SW480 (cell line): ENCODE measurements at places on chromosomes 3 and 15.
A peak's percentile ranks its signal among the peaks of the same experiment; 100 is the strongest.

GRCh38 chr3:51434746-51435327, 43.8 kb downstream of the RBM15B start:
- DNase-seq: peak; percentile 55

- DNase-seq: peak; percentile 17
These were observed 300.2 kb upstream of the SLCO3A1 start for GRCh38 chr15:91553196-91553854.

DNA sequence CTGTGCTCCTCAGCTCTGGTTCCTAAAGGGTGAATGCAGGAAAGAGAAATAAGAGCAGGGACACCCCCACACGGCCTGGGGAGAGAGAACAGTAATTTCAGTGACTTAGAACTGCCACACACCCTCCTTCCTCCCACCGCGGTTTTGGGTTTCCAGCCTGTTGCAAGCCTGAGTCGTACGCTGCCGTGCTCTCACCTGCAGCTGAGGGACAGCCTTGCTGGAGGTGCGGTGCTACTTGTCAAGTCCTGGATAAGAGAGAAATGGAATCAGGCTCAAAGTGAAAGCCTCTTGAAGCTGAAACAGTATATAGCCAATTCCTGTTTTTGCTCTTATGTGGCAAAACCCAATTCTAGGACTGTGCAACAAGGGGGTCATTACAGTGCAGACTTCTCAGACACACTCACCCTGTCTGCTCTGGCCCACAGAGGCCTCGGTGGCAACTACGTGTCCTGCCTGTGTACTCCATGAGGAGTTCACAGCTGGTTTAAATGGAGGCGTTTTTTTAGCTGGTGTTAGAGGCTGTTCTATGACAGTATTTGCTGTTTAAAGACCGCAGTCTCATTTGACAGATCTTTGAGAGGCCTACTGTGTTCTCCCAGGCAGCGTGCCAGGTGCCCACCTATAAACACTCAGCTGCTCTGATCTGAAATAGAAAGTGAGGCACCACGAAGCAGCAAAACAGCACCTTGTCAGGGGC, 42.9 kb downstream of the TBC1D2B start:
- DNase-seq: peak; percentile 24

DNA sequence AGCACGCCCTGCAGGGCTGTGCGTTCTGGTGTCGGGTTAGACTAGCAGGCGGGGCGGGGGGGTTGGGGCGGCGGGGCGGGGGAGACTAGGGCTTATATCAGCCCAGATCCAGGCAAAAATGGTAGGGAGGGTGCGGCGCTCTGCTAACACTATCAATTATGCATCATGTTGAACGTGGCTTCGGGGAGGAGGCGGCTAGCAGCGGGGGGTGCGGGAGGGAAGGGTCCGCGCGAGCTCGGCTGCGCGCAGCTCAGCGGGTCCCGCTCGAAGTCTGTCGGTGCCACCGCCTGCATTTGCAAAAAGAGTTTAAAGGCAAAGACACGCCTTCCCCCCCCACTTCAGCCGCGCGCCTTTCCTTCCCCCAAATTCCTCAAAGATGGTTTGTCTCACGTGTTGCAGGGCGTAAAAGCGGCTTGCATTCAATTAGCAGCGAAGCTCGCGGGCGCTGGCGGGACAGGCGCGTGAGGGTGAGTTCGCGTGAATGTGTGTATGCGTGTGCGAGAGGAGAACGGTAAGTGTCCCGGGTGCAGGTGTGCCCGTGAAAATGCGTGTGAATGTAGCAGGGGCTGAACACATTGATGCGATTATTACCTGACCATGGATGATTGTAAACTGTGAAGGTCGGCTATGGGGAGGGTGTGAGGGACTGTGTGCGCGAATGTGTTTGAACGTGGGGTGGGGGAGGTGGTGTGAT, at the start of gene ISLR2:
Gene ISLR2 (plus strand): TSS at position 432 of the 694 bp plus-strand sequence. CDS start 2,169 bp downstream, outside the sequence.
- no peak for DNase-seq

- DNase-seq: no peak
These were observed 46.0 kb downstream of the GALK2 start for GRCh38 chr15:49215768-49216739.

DNA sequence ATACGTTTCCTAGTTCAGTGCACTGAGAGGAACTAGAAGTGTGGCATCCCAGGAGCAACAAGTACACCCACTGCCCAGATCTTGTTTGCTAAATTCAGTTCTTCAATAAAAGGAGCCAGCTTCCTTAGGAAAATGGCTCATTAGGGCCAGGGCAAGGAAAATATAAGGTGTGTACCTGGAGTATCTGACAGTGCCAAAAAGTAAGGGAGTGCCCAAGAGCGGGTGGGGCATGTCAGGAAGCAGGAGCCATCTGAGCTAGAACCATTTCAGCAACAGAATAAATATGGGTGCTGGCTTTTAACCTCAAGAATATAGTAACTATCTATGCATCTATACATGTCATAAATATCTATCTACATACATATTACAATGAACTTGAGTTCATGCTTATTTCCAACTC, 44.1 kb downstream of the SLC41A3 start:
- DNase-seq: no peak

GRCh38 chr3:52891615-52892081, 5.7 kb downstream of the STIMATE start:
- DNase-seq: no peak

GRCh38 chr3:30682434-30683155, 76.2 kb downstream of the TGFBR2 start:
- no peak for DNase-seq

DNA sequence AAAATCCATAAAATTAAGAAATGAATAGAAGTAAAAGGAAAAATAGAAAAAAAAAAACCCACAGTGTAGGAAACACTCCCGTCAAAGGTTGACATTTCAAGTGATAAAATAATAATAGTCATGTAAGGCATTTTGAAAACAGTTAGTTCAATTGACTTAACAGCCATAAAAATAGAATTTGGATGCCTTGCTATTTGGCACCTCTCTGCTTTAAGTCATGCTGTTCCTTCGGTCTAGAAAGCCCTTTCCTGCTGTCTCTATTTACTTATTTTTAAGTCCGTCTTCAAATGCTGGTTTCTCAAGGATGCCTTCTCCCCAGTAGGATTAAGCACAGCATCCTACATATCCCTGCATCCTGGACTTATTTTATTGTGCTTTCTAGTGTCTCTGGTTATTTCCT, 22.3 kb upstream of the RETNLB start:
- DNase-seq: no peak

- no peak for DNase-seq
These were observed 964.7 kb downstream of the TUSC7 start for GRCh38 chr3:117674321-117674720.

DNA sequence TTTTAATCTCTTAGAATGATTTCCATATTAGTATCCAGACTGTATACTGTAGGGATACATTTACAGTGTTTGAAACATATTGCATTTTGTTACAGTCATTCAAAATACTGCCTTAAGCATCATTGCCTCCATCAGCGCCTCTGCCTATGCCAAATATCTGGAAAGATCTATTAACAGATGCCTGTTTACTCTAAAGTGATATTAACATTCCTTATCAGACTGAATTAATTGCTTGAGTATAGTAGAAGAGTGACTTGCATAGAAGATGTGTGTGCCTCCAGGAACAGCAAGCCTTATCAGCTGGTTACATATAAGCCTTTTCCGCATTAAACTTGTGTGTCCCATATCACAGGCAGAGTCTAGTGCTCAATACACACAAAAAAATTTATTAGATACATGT, 379.1 kb downstream of the CADM2 start:
- no peak for DNase-seq
